ENCODE measurements at places on chromosomes 3 and 15. TPM values are rescaled to one million over a fixed set of nuclear protein-coding genes. Genes with fewer than 3 reads are reported as not detected.

- H3K4me3 ChIP-seq: no peak overlapping the region
- no peaks in the 10 kb centered on the region for H3K27me3 ChIP-seq
- H3K27ac ChIP-seq: no peak overlapping the region
- H3K4me1 ChIP-seq: no peaks in the 10 kb centered on the region
- DNase-seq: no peak
- no peaks in the 10 kb centered on the region for H3K36me3 ChIP-seq
Measured at GRCh38 chr15:39327005-39327730, 253.7 kb upstream of the THBS1 start.

Gene SLC51A
- total RNA-seq: not detected

- H3K4me3 ChIP-seq: no peak overlapping the region
- no peak for DNase-seq
- H3K4me1 ChIP-seq: no peaks in the 10 kb centered on the region
Measured at GRCh38 chr15:74263466-74263865, 27.3 kb downstream of the CCDC33 start.

DNA sequence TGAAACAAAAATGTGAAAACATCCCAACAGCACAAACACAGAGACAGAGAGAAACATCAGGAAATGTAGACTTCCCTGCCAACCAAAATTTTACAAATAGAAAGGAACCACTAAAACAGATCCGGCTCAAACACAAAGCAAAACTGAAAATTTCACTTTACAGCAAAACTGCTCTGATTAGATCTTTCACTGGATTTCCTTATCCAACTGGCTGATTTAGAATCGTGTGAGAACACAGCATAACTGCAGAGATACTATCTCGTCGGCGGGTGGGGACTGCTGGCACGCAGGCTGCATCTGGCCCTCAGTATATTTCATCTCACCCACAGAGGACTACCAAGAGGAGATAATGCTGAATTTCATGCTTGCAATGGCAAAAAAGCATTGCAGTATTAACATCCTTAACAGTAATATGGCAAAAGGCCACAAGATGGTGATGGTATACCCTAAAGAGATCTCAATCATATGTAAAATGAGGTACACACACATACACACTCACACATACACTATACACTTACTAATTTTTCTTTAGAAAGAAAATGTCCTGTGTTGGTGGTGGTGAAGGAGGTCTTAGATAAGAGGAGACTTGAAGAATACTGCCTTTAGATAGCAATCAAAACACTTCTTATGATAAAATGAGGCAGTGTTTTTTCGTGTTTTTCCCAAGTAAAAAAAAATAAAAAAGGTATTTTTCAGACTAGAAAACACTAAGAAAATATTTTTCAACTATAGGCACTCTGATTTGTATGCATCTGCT is 10.6 kb upstream of the LEO1 start:
- no peak overlapping the region for H3K4me3 ChIP-seq
- H3K4me1 ChIP-seq: peaks cover 11% of the 10 kb centered on the region
- H3K27me3 ChIP-seq: no peaks in the 10 kb centered on the region
- DNase-seq: peak; percentile 11
- no peaks in the 10 kb centered on the region for H3K36me3 ChIP-seq
- H3K27ac ChIP-seq: peak overlapping the region; percentile 22

Gene CCDC66
- 43.8 TPM for total RNA-seq
